Thoracic aorta (tissue), 2 donors: ENCODE measurements at places on chromosomes 5 and 9. TPM values are rescaled to one million over a fixed set of nuclear protein-coding genes. Genes with fewer than 3 reads are reported as not detected.

The CARTPT gene
- total RNA-seq: not detected

- DNase-seq: no peak
- H3K36me3 ChIP-seq: no peaks in the 10 kb centered on the region
- no peaks in the 10 kb centered on the region for H3K4me1 ChIP-seq
- H3K27me3 ChIP-seq: no peaks in the 10 kb centered on the region
- H3K27ac ChIP-seq: no peak overlapping the region
Measured at GRCh38 chr5:180718810-180719453, 20.9 kb downstream of the OR2Y1 start.

DNA sequence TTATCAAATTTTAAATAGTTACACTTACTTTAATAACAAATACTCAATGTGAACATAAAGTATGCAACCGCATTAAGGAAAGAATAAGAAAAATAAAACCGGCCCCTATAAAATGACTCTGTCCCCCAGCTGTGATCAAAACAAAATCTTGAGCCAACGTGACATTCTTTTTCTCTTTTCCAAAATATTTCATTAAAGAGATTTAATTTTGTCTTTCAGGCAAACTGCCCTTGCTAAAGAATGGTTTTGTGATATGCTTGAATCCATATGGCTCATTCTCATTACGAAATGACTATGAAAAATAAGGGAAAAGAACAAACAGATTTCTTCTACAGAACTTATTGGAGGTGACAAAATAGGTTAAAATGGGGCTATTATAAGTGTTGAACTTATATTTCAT, 197.0 kb downstream of the NR2F1-AS1 start:
- H3K27ac ChIP-seq: no peak overlapping the region
- DNase-seq: no peak
- H3K27me3 ChIP-seq: no peaks in the 10 kb centered on the region

DNA sequence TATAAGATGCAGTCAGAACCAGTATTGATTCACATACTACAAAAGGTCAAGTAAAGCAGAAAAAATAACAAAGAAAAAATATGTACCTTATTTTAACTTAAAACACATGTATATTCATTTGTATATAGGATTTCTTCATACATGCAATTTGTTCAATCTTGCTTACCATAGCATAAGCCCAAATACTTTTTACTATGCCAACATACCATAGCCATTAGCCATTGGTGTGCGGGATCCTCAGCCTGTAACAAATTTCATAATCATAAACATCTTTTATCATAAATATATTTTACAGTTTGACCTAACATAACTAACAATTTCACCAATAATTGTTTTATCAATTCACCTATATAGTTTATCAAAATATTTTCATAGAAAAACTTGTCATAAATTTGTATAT, 51.1 kb downstream of the MPDZ start:
- no peak overlapping the region for H3K4me3 ChIP-seq
- H3K36me3 ChIP-seq: peaks cover 1% of the 10 kb centered on the region
- no peak overlapping the region for H3K27ac ChIP-seq

DNA sequence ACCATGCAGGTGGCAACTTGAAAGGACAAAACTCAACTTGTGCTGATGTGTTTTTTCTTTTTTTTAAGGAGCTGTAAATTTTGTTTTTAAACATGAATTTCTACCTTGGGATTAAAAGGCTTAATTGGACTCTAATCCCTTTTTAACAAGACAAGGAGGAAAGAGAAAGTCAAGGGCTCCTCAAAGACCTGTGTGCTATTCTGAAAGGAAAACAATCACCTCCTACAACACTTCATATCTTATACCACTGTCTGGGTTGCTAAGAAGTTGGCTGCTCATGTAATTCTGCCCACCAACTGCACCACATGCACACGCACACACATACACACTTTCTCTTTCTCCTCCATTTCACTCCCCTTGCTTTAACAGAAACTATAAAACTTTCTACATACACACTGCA, 78.6 kb downstream of the SH3RF2 start:
- no peak overlapping the region for H3K27ac ChIP-seq
- no peak overlapping the region for H3K4me3 ChIP-seq
- H3K27me3 ChIP-seq: no peaks in the 10 kb centered on the region

DNA sequence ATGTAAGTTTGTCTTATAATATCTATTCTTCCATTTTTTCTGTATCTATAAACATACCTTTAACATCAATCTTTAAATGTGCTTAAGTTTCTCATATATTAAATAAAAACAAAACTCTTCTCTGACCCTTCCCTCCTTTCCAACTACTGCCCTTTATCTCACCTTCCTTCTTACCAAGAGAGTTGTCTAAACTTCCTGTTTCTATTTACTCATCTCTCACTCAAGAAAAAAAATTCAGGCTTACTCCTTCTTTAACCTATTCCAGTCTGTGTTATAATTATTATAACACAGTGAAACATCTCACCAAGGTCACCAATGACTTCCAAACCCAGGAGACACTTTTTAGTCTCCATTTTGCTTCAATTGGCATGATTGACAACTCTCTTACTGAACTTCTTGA, 140.9 kb downstream of the CCDC171 start:
- H3K27me3 ChIP-seq: no peaks in the 10 kb centered on the region
- no peak overlapping the region for H3K27ac ChIP-seq
- no peak for DNase-seq
- no peaks in the 10 kb centered on the region for H3K4me1 ChIP-seq
- H3K36me3 ChIP-seq: no peaks in the 10 kb centered on the region

DNA sequence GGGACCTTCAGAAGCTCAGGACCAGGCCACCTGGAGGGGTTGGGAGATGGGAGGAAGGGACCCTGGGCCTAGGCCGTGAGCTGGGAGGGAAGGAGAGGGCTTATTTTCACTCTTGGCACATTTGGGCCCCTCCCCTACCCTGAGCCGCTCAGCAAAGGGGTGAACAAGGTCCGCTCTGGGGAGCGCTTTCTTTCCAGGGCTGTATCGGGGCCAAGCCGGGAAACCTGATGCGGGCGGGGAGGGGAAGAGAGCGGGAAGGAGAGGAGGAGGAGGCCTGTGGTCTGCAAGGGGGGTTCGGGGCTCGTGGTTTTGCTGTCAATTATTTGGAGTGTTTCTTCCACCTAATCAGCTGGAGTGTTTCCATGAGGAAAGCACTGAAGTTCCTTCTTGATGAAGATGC, 62.7 kb upstream of the RXRA start:
- H3K27me3 ChIP-seq: peaks cover 7% of the 10 kb centered on the region
